AG04449 (cell line): ENCODE measurements at places on chromosomes 1 and 21.

DNA sequence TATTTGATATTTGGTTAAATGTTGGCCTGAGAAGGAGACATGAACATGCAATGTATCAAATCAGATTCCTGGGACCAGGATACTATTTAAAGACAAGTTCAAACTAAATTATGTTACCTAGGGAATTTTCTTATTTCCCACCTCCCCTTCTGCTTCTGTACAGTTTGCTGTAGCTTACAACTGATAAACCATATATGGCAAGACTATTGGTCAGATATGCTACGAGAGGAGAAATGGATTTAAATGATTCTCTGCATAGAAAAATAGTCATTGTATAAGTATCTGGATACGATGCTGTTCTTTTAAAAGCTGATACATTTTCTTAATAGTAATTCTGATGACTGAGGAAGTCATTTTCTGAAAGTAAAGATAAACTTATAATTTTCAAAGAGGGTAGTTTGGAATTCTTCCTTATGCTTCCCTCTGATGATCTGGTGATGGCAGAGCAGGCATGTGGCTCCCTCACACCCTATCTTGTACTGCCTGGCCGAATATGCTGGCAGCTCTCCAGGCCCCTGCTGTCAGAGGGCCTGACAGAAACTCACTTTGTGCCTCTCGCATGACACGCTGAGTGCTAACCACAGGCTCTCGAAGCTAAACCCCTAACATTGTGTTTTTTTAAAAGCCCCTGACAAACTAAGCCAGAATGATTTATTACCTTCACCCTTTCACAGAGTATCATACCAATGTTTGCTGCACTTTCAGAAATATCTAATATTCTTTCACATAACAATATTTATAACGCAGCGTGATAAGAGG lies 19.4 kb downstream of the RRP15 start:
- DNase-seq: no peak

GRCh38 chr1:187033693-187034390 lies 205.1 kb downstream of the PLA2G4A start:
- DNase-seq: no peak

- no peak for DNase-seq
Observed at GRCh38 chr1:97770376-97770775, 150.5 kb downstream of the DPYD start.

DNA sequence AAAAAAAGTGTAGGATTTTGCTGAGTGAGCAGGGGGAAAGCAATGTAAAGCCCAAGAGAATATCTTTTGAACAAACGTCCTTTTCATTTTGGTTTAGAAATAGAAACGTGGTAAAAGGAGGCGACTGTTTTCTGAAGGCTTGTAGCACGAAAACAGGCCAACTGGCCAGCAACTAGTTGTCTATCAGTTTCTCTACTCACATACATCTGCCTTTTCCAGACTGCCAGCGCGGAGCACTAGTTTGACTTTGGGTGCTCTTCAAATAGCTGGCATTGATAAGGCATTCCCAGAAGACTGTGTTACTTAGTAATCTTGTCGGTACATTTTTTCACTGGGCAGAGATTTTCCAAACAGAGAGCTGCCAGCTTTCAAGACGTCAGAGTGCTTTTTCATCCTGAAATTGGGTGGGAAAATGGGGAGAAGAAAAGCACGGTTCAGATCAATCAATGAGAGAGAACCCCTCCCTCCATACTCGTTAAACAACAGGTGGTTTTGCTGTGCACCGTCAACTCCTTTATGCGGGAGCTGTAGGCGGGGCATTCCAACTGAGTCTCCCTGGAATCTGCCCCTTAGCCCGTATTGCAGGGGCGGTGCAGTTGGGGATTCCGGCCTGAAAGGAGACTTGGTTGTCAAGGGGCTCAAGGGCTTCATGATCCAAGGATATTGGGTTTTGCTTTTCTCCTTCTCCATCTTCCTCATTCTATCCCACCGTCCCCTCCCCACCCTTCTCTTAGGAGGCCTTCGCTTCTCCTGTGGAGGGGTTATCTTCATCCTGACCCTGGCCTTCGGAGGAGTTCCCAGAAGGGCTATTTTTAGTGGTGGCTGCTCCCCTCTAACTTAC lies 884 bp upstream of the LRRC8C start:
- no peak for DNase-seq

- no peak for DNase-seq
Observed at GRCh38 chr1:93151474-93151873, 28.7 kb downstream of the TMED5 start.

GRCh38 chr1:156295391-156295947 lies at the start of gene GLMP:
Gene GLMP (minus strand): TSS chr1:156295679. CDS start chr1:156295645, 34 bp downstream.
- no peak for DNase-seq

DNA sequence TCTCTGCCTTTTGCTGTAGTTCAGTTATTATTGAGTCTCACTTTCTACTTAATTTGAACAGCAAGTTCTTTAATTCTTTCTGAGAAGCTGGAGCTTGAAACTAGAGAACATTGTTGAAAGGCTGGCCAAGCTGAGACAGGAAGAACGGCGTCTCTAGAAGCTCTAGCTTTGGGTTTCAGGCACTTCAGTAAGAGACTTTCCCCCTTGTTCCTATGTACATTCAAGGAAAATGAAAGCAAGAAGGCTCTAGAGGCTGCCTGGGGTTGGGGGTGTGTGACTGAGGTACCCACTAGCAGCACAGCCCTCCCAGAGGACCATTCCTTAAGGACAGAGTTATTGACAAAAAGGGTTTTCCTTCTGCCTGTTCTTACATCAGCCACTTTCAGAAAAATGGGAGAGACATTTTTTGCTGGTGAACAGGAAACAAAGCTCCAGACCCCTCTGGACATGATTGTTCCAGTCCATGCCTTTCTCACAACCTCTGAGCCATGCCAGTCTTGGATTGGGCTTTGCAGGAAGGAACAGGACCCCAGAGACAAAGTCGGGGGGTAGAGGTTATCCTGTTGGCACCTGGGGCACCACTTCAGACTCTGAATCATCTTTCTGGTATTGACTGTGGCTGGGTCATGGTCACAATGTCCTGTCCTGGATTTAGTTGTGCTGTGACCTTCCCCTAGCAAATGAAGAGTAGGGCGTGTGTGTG lies 63.1 kb downstream of the LAMC2 start:
- no peak for DNase-seq

DNA sequence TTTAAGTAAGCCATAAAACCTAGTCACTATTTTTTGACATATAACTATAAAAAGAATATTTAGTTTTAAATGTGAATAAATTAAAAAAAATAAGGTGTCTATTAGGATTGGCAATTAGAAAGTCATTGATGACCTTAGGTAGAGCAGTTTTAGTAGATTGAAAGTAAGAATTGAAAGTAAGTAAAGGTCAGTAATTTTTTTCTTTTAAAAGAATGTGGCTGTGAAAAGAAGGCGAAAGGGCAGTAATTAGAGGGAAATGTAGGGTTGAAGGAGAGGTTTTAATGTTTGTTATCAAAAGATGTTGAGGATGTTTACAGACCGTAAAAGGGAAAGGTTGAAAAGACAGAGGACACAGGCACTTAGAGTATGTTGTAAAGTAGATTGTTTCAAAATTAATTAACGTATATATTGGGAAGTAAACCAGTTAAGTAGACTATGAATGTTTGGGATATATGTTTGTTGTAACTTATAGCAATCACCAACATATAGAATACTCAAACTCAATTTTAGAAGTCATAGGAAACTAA lies 41.0 kb downstream of the ZFYVE9 start:
- DNase-seq: no peak

DNA sequence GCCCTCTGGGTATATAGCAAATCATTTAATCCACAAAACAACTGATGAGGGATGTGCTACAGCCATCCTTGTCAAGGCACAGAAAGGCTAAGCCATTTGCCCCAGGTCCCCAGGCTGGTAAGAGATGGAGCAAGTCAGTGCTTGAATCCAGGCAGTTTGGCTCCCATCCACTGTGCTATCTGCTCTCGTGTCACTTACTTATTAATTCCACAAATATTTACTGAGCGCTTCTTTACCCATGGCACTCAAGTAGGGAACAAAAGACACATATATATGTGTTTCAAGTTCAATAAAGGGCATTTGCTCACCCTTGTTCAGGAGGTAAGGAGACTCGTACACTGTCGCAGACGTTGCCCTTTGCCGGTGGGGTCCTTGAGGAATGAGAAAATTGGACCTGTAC lies 38.6 kb upstream of the MPZL1 start:
- DNase-seq: no peak

GRCh38 chr21:25952306-25952705 lies 217.5 kb downstream of the GABPA start:
- DNase-seq: no peak

DNA sequence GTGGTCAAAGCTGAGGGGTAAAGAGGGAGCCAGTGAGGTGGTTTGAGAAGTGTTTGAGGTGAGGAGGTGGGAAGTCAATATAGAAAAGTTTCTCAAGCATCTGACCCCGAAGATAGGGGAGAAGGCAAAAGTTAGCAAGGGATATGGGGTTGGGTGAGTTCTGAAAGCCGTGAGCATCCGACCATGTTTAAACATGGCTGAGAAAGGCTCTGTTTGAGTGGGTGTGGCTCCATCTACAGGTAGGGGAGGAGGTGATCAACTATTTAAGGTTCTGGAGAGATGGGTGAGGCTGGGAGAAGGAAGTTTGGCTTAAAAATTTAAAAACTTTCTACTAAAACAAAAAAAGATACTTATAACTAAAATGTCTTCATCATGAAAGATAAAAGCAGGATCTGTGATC lies 273.8 kb downstream of the KCNJ6 start:
- DNase-seq: no peak

- DNase-seq: no peak
Observed at GRCh38 chr1:2226525-2227345, 1.4 kb upstream of the SKI start.

DNA sequence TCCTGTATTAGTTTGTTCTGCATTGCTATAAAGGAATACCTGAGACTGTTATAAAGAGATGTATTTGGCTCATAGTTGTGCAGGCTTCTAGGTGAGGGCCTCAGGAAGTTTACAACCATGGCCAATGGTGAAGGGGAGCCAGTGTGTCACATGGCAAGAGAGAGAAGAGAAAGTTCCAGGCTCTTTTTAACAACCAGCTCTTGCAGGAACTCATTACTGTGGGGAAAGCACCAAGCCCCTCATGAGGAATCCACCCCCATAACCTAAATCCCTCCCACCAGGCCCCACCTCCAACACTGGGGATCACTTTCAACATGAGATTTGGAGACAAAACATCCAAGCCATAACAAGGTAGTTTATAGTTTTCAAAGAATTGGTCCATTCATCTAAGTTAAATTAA lies 5.0 kb upstream of the MEAF6 start:
- DNase-seq: no peak

DNA sequence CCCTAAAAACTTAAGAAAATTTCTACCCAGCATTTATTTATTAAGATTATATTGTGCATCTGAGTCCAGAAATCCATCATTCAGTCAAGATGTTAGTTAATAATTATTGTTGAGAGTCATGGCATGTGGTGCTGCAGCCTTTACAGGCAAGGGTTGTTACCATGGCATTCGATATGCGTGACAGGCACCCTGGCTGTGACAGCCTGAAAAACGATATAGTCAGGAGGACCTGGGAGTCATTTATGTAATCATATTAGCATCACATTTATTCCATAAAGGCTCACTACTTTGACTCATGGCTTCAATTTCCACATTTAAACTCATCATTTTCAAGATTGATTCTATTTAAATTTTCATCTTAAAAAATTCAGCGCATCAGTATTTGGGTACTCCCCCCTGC lies 68.0 kb downstream of the CACHD1 start:
- no peak for DNase-seq

GRCh38 chr21:45135122-45135521 lies 60.7 kb downstream of the ADARB1 start:
- no peak for DNase-seq

GRCh38 chr1:68145418-68146126 lies 86.8 kb downstream of the WLS start:
- no peak for DNase-seq

DNA sequence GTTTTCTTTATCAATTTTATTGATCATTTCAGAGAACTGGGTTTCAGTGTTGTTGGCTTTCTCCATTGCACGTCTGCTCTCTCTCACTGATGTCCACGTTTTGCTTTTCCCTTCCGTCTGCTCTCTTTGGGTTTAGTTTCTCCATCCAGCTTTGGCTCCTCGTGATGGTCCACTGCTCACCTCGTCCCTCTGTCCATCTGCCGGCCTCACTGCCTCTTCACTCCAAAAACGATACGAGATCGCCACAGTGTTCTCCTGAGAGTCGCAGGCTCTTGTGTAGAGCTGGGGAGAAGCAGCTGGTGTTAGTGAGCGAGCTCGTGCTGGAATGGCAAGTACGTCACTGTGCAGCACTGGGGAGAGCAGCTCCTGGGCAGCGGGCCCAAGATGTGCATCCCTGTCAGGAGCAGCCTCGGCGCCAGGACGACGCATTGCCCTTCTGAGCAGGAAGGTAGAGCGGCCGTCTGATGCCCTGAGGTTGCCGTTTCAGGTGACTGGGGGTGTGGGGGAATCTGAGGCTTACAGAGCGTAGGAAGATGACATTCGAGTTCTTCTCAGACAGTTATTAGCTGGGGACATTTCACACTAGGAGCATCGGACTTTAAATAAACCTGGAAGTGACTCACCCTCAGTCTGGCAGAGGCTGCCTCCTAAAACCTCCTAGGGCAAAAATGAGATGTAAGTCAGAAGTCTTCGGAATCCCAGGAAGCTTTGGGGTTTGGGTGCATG lies 31.4 kb upstream of the PCBP3 start:
- peak; percentile 16 for DNase-seq

- no peak for DNase-seq
Observed at GRCh38 chr1:60670302-60670701, 412.1 kb upstream of the NFIA start.

DNA sequence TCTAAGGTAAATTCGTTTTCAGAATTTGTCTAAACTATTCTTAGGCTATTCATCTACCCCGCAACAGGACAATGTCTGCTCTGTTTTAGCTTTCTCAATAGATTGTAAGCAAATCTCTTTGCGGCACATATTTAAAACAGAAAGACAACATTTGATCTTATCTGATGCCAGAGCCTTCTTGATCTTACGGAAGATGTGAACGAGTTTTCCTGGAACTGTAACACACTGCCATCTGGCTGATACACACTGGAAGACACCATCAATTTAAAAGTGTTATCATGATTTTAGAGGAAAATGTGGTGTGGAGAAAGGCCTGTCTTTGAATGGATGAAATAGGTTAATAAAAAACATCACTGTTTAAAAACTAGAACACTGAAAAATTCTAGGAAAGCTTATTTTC lies 36.1 kb downstream of the COA6 start:
- DNase-seq: no peak

DNA sequence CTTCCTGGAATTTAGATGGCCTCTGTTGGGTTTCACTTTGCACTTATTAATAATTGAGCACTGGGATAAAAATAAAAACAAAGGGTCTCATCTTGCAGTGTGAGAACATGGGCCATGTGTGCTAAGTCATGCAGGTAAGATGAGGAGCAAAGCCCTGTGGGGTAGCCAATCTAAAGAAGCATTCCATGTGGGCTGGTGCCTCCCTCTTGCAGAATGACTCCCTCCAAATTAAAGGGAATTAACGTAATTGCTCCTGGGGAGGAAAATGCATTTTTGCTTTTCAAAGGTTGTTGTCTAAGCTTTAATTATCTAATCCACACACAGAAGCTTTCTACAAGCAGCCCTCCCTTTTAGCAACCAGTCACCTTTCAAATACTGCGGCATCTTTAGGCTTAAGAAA lies 69.8 kb downstream of the CDC14A start:
- no peak for DNase-seq

DNA sequence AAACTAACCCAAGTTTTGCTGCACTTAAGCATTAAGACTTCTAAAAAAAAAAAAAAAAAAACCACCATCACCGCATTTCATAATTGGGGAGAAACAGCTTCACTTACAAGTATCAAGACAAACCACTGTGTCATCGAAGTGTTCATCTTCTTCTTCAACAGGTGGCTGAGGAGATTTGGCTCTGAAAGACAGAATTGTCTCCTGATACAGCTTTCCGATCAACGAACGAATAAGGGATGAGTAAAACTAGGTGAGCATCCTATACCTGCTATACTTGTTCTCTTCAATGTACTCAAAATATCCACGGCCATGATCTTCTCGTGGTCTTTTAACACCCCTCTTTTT lies 2.0 kb downstream of the HNRNPU start:
- no peak for DNase-seq
